NCI-H69 (cell line): ENCODE measurements at places on chromosomes 2 and 18.

DNA sequence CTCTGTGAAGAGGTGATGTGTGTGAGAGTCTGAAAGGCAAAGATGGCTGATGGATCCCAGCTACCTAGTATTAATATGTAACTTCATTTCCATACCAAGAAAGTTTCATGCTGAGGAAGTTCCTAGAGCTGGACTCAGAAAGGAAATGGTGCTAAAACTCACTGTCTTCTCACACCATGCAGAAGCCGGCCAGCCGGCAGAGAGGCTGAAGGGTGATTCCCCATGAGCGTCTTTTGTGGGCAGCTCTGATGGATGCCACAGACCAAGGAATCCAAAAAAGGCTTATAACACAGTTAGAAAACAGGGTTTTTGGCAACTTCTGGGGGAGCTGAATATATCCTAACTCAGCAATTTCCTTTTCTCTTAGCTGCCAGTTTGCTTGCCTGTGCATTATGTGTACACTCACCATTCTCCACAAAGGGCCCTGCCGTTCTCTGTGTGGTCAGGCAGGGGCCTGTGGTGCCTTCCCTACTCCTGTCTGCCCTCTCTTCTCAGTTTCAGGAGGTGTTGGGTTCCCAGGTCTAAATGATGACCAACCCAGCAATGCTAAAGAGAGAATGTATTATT, 289.4 kb downstream of the MTX2 start:
- DNase-seq = no peak

- DNase-seq = peak; percentile 18
These were observed 270.7 kb downstream of the HAUS1 start for GRCh38 chr18:46374850-46375249.

GRCh38 chr2:71615767-71616730, 162.7 kb downstream of the DYSF start:
- no peak for DNase-seq

DNA sequence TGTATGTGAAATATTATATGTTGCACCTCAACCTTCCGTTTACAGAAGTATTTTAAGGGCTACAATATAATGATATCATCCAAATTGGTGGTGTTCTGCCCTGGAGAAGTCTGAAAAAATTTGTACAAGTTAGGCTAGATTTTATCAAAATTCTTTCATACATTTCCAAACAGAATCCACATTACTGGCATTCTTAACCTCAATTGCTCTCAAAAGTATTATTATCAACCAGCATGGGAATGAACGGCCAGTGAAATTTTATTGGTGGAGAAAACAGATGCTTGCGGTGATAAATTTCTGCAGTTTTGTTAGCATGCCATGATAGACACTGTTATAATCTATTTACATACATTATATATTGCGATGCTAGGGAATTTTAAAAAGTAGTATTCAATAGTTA, 88.3 kb upstream of the TFPI start:
- DNase-seq = no peak

- DNase-seq = no peak
These were observed 233.2 kb upstream of the SMAD7 start for GRCh38 chr18:49183921-49184320.
